ENCODE measurements at places on chromosomes 7 and 10.

DNA sequence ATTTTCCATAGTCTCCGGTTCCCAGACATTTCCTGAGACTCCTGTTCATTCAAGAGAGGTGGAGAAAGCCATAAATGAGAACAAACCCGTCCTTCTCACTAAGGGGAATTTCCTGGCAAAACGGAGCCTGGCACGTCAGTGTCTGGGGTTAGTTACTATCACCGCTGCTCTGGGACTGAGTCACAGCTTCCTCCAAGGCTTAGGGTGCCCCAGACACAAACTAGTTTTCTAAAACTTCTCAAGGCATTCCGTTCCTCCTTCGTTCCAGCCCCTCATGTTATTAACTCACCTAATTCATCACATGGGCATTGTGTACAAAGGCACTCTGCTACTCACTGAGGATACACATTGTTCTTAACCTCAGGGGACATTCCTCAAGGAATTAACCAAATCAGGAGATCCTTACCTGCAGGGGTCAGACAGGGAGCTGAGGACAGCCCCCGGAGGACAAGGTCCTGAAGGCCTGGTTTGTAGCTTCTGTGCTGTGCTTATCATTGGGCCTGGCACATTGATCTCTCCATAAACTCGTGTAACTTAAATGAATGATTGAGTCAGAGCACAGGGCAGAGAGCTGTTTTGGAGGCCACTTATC is 103.0 kb upstream of the KLF6 start:
- DNase-seq: no peak

- DNase-seq: no peak
Observed at GRCh38 chr10:82148764-82149163, 273.8 kb downstream of the NRG3 start.

- no peak for DNase-seq
Observed at GRCh38 chr7:131560061-131560460, 3.6 kb upstream of the PODXL start.

DNA sequence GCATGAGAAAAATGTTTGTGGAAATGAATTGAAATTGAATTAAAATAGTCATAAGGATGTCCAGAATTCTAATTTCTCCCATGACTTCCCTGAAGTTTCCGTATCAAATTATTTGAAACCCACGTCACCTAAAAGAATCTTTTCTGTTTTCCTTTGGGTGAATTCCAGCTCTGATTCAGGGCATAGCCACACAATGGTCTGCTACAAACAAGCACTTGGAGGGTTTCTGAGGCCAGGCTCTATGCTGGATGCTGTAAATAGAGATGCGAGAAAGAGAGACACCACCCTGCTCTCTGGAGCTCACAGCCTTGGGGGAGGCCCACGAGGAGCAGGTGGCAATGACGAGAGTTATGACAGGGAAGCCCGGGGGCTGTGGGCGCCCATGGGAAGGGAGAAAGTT is 33.6 kb downstream of the GHRHR start:
- DNase-seq: no peak

GRCh38 chr10:19788075-19788686 is 28.1 kb upstream of the PLXDC2 start:
- no peak for DNase-seq

Measured in NCI-H2107 (cell line).